A549 treated with AZD2906 at 1 μM for 4 hours (cell line): ENCODE measurements at places on chromosomes 1 and 21. TPM values are rescaled to one million over a fixed set of nuclear protein-coding genes. Genes with fewer than 3 reads are reported as not detected.

The MXRA8 gene
- total RNA-seq: 0.11 to 0.36 TPM (median 0.15 TPM) in 4 of 5 replicates, not detected in the other

The RASAL2 gene
- 15.7 to 19.5 TPM (median 17.4 TPM) in 5 replicates for total RNA-seq

The EEIG2 gene
- total RNA-seq: 3.6 to 6.3 TPM (median 4.9 TPM) in 5 replicates

The OLIG2 gene
- total RNA-seq: 0.07 TPM in 1 of 5 replicates, not detected in the others

The SPSB1 gene
- total RNA-seq: 32.1 to 37.4 TPM (median 34.7 TPM) in 5 replicates

The PIGR gene
- total RNA-seq: 0.01 to 0.02 TPM in 2 of 5 replicates, not detected in the others

The ACBD6 gene
- 52.9 to 56.8 TPM (median 54.9 TPM) in 5 replicates for total RNA-seq
